T-helper 17 cell (primary cell): ENCODE measurements at places on chromosomes 16 and 17. TPM values are rescaled to one million over a fixed set of nuclear protein-coding genes. Genes with fewer than 3 reads are reported as not detected.

DNA sequence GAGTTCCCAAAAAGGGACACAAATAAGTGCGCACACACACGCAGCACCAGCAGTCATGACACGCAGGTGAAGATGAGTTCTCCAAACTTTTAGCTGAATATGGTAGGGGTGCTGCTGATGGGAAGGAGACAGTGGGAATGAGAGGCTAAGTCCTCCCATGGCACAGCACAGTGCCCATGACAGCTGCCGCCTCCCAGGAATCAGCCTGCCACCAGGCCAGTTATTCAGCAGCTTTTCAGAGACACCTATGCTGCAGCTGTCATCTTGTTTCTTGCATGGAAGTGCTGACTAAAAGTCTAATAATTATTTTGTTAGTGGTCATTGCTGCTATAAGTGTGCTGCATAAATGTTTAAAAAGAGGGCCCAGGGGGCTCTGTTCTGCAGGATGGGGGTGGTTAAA is 12.2 kb downstream of the WFIKKN2 start:
- no peak for DNase-seq

DNA sequence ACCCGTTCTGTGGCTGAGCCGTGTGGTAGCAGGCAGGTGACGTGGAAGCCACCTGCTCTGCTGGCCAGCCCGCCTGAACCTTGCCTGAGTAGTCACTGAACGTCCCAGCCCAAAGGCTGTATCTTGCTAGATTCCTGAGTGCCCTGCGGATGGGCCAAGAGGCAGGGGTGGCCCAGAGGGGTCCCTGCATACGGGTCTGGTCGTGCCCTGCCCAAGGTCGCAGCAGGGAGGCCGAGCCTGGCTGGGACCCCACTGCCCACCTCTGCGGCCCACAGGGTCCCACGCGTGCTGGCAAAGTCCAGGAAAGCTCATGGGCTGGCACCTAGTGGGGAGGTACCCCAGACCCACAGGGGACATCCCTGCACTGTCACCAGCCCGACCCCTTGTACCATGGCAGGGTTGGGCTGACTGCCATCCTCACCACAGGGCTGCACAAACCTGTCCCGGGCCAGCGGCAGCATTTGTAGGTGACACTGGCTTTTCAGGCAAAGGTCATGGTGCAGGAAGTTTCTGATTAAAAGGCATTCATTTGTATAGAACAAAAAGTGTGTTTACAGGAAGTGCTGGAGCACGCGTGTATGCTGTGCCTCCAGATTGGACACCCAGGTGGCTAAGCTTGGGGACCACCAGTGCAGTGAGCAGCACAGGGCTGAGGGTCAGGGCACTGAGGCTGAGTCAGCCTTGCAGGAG is 45.1 kb upstream of the ZC3H18 start:
- DNase-seq: no peak

DNA sequence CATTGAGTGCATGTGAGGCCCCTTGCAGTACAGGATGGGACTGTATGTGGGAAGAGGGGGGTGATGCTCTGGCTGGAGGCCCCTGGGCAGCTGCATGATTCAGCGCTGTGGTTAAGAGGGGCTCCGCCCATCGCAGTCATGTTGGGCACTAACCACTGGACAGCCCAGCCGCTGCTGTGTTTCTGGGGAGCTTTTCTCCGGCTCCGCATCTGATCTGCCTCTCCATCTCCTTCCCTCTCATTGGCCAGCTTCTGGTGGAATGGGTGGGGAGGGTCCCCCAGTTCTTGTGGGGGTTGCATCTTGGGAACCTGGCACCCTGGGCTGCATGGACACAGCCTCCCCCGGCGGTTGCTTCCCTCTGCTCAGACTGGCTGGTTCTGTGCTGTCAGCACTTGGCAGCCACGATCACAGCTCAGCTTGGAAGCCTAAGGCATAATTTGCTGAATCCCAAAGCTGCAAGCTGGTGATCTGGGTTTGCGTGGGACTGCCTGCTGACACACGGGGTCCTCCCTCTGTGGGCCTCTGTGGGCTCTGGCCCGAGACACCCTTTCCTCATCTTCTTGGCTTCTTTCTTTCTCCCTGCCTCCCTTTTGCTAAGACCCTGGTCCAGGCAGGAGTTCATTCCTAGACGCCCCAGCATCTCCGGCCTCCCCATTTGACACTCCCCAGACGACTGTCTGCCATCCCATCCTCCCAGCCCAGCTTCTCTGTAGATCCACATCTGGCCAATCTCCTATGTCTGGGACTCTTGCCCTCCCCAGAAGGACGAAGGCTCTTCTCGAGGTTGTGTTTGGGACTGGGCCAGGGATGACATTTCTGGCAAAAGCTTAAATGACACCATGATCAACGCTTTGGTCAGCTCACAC is 168.3 kb downstream of the SEC14L1 start:
- DNase-seq: no peak

GRCh38 chr16:54403580-54403979 is 117.0 kb upstream of the IRX3 start:
- no peak for DNase-seq

- DNase-seq: peak; percentile 89
Observed at GRCh38 chr17:3845621-3846436, at the start of gene NCBP3. Gene NCBP3 (minus strand): TSS chr17:3846246. CDS start chr17:3846223, 23 bp downstream.

- no peak for DNase-seq
Observed at GRCh38 chr16:87328846-87329245, 11.7 kb upstream of the C16orf95 start.

GRCh38 chr17:69757688-69758430 is 317.2 kb upstream of the KCNJ16 start:
- DNase-seq: no peak

DNA sequence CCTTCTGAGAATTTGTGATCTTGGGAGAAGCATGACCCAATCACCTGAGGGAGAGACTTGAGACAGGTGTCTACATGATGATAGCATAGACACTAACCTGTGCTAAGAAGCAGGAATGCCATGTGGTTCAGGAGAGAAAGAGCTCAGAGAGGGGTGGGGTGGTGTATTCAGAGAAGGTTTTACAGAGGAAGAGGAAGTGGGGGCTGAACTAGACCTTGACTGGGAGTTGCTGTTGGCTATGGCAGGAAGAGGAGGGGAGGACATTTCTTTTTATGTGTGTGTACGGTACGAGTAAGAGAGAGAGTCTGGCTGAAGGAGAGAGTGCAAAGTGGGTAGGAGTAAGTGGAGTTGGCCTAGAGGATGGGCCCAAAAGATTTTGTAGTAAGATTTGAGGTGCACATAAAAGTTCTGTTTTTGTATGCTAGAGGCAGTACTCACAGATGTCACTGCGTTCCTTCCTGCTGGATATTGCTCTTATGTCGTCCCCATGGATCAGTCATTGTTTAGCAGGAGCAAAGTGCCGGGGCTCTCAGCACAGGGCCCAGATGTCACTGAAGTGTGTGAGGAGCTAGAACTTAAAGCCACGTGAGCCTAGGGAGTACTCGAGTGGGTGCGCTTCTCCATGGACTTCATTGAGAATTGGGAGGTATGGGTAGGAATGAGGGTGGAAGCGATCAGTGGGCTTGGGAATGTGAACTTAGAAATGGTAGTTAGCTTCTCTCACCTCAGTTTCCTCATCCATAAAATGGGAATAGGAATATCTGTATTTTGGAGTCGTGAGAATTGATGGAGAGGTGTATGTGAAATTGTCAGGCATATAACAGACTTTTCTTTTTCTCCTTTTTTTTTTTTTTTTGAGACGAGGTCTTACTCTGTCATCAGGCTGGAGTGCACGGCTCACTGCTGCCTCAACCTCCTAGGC is 22.1 kb downstream of the SLC7A6 start:
- DNase-seq: no peak

DNA sequence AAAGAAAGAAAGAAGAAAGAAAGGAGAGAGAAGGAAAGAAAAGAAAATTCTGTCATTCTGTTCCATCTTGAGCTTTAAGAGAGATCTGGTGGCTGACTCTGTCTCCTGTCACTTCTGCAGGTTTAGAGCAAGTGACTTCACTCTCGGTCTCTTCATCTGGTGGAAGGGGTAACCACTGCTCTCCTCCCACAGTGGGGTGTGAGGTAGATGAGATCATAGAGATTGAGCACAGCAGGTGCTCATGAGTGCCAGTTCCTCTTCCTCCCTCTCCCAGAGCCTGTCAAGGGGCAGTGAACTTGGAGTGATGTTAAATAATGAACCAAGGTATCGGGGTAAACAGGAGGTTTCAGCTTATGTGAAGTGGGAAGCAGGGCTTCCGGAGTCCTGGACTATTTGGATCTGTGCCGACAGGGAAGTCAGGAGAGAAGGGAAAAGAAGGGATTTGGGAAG is 47.7 kb downstream of the BEAN1 start:
- peak; percentile 17 for DNase-seq

DNA sequence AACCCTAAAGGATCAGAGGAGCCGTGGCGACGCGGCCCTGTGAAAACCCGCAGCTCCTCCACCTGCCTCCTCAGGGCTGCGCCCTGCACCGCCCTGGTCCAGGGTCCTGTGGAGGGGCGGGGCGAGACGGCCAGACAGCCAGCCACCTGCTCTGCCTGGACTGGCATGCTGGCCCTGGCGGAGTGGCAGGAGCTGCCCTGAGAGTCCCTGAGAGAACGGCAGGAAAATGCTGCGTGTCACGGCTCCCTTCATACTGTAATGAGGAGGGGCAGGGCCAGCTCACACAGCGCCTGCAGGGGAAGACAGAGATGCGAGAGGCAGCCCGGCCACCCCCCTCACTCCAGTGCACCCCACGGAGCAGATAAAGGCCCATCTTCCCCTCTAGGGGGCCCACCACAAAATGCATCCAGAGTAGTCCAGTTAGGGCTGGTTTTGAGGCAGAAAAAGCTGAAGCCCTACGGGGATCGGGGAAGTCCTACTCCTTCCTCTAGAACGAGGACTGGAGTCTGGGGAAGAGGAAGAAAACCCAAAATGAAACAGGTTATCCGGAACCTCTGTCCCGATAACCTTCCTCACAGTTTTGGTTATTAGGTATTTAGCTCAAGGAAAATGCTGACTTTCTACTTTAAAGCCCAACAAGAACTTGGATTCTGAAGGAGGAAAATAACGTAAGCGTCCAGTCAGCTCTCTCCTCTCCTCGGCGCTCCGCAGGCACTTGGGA is 97.6 kb upstream of the DNAH17 start:
- DNase-seq: no peak

DNA sequence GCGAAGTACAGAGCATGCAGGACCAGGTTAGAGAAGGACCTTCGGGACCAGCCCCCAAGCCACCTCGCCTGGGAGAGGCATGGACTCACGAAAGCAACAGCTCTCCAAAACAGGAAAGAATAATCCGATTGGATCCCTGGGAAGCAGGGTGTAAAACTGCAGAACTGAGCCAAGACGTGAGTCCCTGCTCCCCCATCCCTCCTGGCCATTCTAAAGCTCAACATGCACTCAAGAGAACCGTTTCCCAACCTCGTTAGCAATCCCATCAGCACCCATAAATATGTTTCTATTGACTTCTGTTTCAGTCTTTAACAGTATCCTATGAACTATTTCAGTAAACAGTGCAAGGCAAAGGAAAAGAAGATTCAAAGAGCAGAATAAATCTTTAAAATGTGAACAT is 167.0 kb downstream of the COPRS start:
- no peak for DNase-seq

GRCh38 chr16:66295213-66295612 is 71.3 kb upstream of the CDH5 start:
- DNase-seq: no peak

GRCh38 chr17:43772877-43773648 is 5.7 kb downstream of the DUSP3 start:
- no peak for DNase-seq

- DNase-seq: no peak
Observed at GRCh38 chr16:3158026-3158509, 23.2 kb downstream of the ZNF213 start.

GRCh38 chr16:67641779-67642708 is 2.9 kb upstream of the CARMIL2 start:
- DNase-seq: no peak

DNA sequence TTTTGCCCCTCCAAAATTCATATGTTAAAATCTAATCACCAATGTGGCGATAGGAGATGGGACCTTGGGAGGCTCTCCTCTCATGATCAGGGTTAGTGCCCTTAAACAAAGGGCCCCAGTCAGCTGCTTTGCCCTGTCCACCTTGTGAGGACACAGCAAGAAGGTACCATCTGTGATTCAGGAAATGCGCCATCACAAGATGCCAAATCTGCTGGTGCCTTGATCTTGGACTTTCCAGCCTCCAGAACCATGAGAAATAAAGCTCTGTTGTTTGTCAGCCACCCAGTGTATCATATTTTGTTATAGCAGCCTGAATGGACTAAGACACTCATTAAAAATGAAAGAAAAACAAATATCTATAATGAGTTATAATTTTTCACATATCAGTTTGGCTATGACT is 63.0 kb upstream of the NKD1 start:
- no peak for DNase-seq

DNA sequence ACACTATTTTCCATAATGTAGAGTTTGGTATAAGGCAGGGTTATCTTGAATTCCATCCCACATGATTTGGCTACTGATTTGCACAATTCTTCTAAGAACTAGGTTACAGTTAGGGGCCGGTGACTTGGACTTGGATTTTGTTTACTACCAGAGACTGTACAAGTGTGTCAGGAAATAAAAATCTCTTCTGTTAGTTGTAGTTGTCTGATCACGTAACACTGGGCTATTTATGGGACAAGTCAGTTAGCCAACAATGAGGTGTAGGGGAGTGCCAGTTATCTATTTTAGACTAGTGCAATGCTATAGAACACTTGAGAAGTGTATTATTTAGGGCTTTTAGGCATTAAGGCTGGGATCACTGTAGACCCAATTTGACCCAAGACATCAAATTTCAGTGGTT is 39.7 kb upstream of the GHDC start:
- DNase-seq: no peak

DNA sequence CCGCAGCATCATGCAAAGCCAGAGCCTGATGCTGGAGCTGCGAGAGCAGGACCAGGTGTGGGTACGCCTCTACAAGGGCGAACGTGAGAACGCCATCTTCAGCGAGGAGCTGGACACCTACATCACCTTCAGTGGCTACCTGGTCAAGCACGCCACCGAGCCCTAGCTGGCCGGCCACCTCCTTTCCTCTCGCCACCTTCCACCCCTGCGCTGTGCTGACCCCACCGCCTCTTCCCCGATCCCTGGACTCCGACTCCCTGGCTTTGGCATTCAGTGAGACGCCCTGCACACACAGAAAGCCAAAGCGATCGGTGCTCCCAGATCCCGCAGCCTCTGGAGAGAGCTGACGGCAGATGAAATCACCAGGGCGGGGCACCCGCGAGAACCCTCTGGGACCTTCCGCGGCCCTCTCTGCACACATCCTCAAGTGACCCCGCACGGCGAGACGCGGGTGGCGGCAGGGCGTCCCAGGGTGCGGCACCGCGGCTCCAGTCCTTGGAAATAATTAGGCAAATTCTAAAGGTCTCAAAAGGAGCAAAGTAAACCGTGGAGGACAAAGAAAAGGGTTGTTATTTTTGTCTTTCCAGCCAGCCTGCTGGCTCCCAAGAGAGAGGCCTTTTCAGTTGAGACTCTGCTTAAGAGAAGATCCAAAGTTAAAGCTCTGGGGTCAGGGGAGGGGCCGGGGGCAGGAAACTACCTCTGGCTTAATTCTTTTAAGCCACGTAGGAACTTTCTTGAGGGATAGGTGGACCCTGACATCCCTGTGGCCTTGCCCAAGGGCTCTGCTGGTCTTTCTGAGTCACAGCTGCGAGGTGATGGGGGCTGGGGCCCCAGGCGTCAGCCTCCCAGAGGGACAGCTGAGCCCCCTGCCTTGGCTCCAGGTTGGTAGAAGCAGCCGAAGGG is 24.2 kb downstream of the C1QTNF1 start:
- DNase-seq: no peak

The PMP22 gene
- total RNA-seq: not detected

The LPO gene
- total RNA-seq: 0.44 TPM

The NXN gene
- total RNA-seq: 4.4 TPM

The SRSF1 gene
- 94.9 TPM for total RNA-seq

The OR1F1 gene
- total RNA-seq: not detected
